CD4-positive, alpha-beta T cell treated with Interleukin-21 for 1 hour (primary cell): ENCODE measurements at places on chromosomes 1 and 21.

DNA sequence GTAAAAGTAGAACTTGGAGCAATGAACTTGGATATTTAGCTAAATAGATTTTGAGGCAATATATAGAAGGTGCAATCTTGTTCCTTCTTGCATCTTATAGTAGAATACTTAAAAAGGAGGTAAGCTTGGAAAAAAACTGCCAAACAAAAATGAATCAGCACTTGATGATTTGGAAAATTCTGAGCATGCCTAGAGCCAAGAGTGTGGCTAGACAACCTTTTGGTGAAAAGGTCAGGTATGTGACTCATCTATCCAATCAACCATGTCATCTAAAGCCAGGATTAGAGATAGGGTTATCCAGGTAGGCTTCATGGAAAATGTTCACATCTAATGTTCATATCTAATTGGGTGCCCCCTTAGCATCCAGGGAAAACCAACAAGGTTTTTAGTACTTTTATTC, 515.0 kb downstream of the COL11A1 start:
- no peak for DNase-seq

GRCh38 chr1:47555841-47556560, 118.2 kb downstream of the FOXD2 start:
- DNase-seq, result no peak

- DNase-seq, result no peak
Observed at GRCh38 chr1:81437649-81438048, 363.1 kb upstream of the ADGRL2 start.

GRCh38 chr1:94608852-94609530, 67.4 kb upstream of the F3 start:
- DNase-seq, result no peak

DNA sequence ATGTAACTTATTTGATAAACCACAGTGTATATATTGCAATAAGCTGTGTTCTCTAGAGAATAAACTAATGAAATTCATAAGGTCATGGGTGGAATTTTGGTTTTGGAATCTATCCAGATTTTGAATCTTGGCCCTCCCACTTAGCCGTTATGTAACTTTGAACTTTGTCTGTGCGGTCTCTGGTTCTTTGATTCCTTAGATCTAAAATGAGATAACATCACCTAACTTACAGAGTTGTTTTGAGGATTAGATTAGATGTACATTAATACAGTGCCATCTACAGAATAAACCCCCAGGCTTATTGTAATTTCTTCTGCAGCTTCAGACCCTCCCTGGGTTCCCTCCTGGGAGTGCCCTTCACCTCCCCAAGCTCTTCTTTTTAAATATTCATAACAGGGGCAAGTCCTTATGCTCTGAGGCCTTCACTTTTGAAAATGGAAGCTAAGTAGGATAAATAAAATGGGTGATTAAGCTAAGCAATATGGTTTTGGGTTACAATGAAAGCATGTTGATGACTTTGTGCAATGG, 124.3 kb downstream of the ATG4C start:
- no peak for DNase-seq

- DNase-seq, result no peak
Observed at GRCh38 chr1:176773038-176773437, 310.1 kb downstream of the PAPPA2 start.

- DNase-seq, result peak; percentile 1
Observed at GRCh38 chr1:231241750-231242149, 738 bp downstream of the GNPAT start.

GRCh38 chr1:31238986-31239613, 587 bp downstream of the NKAIN1 start:
- no peak for DNase-seq

DNA sequence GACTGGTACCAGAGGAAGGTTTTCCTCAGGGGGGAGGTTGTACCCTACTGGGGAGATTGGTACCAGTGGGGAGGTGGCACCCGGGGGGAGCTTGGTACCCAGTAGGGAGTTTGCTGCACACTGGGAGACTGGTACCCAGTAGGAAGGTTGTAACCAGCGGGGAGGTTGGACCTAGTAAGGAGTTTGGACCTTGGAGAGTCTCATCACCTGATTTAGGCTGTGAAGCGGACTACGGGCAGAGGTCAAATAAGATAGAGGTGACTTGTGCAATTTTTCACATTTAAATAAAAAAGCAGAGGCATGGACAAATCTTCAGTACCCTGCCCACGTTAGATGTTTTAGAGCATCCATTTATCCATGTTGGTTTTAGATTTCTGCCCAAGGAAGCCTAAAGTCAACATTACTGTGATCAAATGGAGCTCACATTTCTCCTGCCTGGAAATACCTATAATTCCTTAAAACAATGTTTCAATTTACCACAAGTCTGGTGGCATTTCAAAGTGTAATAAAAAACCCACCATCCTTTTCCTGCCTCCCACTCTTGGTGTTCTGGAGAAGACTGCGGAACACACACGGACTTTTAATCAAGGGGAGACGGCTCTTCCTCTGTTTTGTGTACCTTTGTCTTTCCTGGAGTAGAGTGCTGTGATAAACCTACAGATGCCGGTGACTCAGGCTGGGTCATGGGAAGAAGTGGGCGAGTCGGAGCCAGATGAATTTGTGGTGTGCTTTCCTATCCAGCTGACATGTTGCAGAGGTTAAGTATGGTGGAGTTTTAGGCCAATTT, 36.2 kb upstream of the MRPS6 start:
- DNase-seq, result no peak

DNA sequence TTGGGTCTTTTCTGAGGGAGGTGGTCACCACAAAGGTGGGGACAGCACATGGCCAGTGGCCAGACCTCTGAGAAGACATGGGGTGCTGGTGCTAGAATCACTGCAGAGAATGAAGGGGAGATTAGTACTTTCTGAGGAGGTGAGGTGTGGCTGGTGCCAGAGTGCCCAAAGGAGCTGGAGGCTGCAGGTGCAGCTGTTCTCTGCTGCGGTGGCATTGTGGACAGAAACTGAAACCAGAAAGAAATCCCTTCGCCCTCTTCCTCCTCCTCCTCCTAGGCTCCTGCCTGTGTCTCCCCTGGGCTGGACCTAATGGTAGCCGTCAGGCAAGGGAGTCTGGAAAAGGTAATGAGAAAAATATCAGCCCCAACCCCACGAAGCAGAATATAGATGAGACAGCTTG, 261.7 kb downstream of the TM2D1 start:
- no peak for DNase-seq

- peak; percentile 96 for DNase-seq
Observed at GRCh38 chr1:25022361-25023189, 92.5 kb upstream of the RUNX3 start.
